OCI-LY7 (cell line): ENCODE measurements at places on chromosomes 4 and X. TPM values are rescaled to one million over a fixed set of nuclear protein-coding genes. Genes with fewer than 3 reads are reported as not detected.

PPEF2 gene
- total RNA-seq: 0.42 TPM in 1 of 2 replicates, not detected in the other

MAGEA4 gene
- not detected in 2 replicates for total RNA-seq

ANK2 gene
- 1.8 and 4.0 TPM in 2 replicates for total RNA-seq

TKTL1 gene
- 0.78 TPM in 1 of 2 replicates, not detected in the other for total RNA-seq

ZNF330 gene
- total RNA-seq: 56.0 and 60.9 TPM in 2 replicates
